Fibroblast of skin of right biceps (primary cell): ENCODE measurements at places on chromosomes 7 and 10.

- DNase-seq, result no peak
These were observed 22.9 kb upstream of the ABCA13 start for GRCh38 chr7:48148311-48148710.

GRCh38 chr7:91557789-91558404 is 293.7 kb downstream of the FZD1 start:
- peak; percentile 90 for DNase-seq

GRCh38 chr10:124744102-124745050 is at the start of gene FAM53B:
Gene FAM53B (minus strand): TSS chr10:124744378. CDS start chr10:124706713, 37,665 bp downstream.
- peak; percentile 84 for DNase-seq

DNA sequence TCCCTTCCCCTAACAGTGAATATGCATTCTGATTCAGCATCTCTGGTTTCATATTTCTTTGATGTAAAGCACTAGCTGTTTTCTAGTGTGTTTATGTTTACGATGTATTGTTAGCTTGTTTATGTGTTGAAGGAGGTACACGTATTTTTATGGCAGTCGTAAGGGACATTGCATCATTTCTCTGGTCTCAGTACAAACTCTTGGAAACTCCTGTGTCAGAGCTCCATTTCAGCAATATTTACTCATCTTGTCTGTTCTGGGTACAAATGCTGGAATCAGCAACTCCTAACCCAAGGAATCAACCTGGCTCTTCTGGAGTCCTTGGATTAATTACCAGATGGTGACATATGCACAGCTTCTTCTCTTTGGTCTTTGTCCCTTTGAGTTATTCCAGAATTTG is 270.0 kb upstream of the PLXDC2 start:
- no peak for DNase-seq

- DNase-seq, result peak; percentile 49
These were observed 691.8 kb downstream of the SUGCT start for GRCh38 chr7:40826411-40827221.

GRCh38 chr10:3559527-3559926 is 225.5 kb downstream of the KLF6 start:
- no peak for DNase-seq

- DNase-seq, result no peak
These were observed 969 bp downstream of the SLC35G1 start for GRCh38 chr10:93894516-93895378.

DNA sequence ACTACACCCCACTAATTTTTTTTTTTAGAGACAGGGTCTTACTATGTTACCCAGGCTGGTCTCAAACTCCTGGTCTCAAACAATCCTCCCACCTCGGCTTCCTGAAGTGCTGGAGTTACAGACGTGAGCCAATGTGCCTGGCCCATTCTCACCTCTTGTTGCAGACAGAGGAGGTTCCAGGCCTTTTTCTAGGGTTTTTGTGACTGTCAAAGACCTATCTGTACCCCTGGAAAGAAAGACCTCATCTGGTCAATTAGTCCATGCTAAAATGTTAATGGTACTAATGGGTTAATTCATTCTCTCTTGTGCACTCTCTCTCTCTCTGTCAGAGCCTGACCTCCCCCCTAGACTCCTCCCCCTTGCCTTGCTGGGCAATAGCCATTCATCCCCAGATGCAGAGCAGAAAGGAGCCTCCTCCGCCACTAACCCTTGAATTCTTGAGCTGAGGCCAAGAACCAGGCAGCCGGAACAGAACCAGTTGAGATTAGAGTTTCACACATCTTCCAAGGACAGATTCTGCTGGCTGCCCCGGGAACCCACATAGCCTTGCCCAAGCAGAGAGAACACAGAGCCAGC is 209.7 kb downstream of the SKIDA1 start:
- DNase-seq, result peak; percentile 81

DNA sequence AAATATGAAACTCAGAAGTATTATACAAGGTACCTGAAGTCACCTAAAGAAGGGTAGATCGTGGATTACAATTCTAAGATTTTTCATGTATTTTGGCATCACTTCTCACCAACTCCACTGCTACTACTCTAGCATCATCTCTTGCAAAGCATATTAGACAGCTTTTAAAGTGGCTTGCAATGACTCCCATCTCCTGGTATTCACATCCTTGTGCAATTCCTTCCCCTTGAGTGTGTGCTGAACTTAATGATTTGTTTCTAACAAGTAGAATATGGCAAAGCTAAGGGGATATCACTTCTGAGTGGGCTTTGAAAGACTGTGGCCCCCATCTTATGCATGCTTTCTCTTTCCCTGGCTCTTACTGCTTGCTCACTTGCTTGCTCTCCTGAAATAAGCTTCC is 280.2 kb downstream of the SNX13 start:
- peak; percentile 85 for DNase-seq
